Left colon (tissue), 2 donors: ENCODE measurements at places on chromosomes 2 and 18. TPM values are rescaled to one million over a fixed set of nuclear protein-coding genes. Genes with fewer than 3 reads are reported as not detected.

DNA sequence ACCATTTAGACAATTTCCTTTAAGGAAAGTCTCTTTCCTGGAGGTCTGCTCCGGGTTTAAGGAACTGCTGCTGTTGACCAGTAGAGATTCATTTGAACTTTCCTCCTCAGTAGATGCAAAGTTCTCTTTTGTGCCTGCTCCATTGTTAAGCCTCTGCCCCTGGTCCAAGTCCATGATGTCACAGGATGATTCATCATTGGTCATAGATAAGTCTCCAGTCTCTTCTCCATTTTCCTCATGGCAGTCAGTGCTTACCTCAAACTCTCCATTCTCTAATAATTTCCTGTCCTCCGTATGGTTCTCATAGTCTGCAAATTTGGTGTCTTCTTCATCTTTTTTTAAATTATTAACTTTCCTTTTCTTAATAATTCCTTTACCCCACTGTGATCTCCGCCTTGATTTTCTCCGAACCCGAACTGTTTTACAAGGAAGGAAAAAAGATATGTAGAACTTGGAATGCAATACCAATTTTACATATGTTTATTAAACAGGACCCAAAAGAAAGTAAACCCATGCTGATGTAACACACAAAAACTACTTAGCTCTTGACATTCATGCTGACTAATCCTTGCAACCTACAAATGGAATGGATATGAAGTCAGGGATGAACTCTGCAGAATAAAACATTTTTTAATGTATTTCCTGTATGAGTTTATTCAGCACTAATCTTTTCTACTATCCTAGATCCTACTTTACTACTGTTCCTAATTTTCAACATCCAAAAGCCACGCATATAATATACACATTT, 169.1 kb downstream of the ATAD2B start:
- DNase-seq: no peak

Gene AGXT
- 0.59 TPM for total RNA-seq

DNA sequence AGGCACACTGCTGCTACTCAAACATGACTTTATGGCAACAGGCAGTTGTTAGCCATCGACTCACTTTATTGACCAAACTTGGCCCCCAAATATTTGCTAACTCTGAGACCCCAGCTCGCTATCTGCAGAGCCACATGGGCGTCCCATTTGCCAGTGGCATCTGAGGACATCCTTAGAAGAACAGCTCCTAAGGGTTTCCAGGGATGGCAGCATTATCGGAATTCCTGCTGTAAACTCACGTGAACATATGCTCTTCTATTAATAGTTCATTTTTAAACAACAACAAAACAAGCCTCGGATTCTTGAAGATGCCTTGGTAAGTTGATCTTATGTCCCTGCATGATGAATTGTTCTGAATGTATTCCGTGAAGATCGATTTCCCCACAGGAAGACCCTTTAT, 181.0 kb downstream of the LDLRAD4 start:
- no peak for DNase-seq

Gene DSG1
- not detected for total RNA-seq

Gene CDH2
- total RNA-seq: 1.8 TPM

GRCh38 chr2:205967391-205968075, 118.4 kb downstream of the INO80D start:
- no peak for DNase-seq

DNA sequence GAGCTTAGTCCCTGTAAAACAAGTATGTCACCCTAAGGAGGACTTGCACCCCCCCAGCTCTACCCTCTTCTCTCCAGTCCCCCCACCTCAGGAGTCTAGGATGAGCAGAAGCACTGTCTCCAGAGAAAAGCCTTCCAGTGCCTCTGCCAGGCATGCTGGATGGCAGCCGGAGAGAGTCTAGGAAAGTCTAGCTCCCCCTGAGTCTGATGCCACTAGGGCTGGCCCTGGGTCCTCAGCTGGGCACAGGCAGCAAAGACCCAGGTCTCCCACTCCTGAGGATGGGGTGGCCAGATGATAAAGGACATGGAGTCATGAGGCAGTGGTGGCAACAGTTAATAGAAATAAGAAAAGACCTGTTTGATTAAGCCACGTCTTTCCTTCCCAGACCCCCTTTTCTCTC, 225.6 kb downstream of the CYP26B1 start:
- no peak for DNase-seq

Gene ALK
- total RNA-seq: 0.25 TPM

- DNase-seq: no peak
Measured at GRCh38 chr2:100821255-100821910, 1.4 kb downstream of the NPAS2 start.

Gene CCDC141
- total RNA-seq: 1.2 TPM

GRCh38 chr18:848062-848861, 36.2 kb upstream of the YES1 start:
- DNase-seq: peak; percentile 81

GRCh38 chr18:8694891-8695290, 10.5 kb upstream of the MTCL1 start:
- no peak for DNase-seq

Gene COMMD1
- 29.4 TPM for total RNA-seq

Gene APOB
- total RNA-seq: 0.24 TPM

Gene FABP1
- total RNA-seq: 2,293 TPM

DNA sequence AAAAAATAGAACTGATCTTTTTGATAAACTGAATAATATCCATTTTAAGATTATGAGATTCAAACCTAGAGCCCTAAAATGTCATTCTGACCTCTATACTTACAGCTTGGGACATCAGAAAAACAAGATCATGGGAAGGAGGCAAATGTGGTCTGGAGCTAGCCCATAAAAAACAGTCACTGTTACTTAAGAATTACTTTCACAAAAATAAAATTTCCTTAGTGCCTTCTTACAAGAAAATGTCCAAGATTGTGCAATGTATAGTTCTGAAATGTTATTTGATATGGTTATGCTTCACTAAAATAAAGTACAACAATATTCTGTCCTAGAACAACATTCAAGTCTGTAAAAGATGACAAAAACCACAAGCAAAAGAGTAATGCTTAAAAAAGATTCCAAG, 247.6 kb downstream of the DYM start:
- no peak for DNase-seq

DNA sequence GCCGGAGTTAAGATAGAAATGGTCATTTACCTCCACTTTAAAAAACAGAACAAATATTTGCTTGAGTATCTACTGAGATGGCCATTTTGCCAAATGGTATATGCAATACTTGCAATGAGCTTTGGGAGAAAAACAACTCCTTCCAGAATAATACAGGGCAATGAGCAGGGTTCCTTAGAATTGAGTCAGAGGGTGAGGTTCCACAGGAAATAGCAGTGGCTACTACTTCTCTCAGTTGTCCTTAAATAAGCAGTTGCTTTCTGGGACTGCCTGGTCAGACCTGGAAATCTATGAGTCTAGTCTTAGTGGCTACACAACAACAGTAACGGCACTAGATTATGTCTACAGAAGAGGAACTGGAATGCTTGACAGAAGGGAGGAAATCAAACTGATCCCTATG, 80.9 kb upstream of the CCDC85A start:
- no peak for DNase-seq

DNA sequence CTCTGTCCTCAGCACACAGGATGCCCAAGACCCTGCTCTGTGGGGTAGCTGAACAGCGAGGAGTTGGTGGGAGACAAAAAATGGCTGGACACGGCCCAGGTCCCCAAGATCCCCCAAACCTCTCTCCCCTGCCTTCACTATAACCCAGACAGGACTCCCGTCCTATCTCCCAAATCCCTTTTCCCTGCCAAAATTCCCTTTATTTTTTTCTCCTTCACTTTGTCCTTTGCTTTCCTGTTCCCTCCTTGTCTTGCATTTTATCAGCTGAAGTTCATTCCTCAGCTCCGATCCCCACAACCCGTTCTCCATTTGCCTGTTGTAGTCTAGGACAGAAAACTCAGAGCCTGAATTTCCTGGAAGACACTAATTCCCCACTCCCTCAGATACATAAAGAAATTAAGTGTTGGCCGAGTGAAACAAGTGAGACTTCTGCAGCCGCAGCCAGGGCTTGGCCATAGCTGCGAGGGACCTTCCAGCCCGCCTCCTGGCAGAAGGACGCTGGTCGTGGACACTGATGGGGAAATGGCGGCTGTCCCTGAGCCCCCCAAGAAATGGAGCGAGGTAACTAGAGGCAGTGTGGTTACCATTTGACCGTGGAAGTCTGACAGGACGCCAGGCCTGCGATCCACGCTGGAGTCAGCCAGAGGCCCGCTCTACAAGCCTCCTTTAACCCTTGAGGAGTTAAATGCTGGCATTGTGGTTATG, 173.6 kb downstream of the BCL2 start:
- no peak for DNase-seq

DNA sequence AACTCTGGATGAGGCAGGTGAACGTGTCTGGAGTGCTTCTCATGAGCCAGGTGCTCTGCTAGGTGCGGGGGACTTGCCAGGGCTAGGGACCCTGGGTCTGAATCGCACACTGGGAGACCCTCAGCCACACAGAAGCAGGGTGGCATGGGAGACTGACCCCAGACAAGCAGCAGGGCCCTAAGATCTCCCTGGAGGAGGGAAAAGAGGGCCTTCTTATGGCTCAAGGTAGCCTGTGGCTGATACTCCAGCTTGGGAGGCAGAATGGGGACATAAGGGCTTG, 12.8 kb upstream of the CIB4 start:
- no peak for DNase-seq

DNA sequence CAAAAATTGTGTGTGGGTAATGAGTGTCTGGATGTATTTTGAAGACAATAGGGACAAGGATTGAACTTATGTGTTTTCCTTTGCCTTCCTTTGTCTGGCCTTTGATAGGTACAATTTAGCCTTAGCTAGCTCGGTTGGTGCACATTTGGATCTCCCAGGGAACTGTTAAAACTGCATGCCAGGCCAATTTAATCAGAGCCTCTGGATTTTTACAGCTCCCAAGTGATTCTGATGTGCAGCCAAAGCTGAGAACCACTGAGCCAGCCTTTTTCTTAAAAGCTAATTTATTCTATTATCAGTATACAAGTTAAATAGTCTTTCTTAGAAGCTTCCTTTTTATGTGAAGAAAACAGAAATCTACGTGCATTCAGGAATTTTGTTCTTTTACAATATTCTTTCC, 25.0 kb downstream of the PLEK start:
- DNase-seq: no peak

DNA sequence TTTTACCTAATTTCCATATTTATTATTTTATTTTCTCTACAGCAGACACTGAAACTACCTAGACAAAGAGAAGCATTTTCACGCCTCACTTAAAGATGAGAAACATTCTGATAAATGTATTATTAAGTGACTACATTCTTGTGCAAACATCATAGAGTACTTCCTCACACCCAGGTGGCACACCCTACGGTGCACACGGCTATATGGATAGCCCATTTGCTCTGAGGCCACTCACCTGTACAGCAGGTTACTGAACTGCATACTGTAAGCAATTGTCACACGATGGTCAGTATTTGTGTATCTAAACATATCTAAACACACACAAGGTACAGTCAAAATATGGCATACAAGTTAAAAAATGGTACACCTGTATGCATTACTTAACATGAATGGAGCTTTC, 481.4 kb downstream of the CMPK2 start:
- no peak for DNase-seq

DNA sequence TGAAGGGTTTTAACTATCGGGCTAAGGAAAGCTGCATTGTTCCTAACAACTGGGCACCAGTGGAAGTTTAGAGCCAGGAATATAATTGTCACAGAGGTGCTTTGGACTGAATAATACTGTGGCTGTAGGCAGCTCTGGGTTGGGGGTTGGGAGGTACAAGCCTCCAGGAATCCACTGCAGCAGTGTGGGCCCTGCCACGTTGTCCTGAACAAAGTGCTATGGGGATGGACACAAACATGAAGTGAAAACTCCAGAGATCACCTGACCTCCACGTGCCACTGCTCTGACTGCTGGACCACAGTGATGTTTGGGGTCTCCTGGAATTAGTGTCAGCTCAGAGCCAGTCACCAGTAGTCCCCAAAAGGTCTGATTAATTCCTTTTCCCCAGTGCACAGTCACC, 110.9 kb downstream of the BCL2 start:
- no peak for DNase-seq

DNA sequence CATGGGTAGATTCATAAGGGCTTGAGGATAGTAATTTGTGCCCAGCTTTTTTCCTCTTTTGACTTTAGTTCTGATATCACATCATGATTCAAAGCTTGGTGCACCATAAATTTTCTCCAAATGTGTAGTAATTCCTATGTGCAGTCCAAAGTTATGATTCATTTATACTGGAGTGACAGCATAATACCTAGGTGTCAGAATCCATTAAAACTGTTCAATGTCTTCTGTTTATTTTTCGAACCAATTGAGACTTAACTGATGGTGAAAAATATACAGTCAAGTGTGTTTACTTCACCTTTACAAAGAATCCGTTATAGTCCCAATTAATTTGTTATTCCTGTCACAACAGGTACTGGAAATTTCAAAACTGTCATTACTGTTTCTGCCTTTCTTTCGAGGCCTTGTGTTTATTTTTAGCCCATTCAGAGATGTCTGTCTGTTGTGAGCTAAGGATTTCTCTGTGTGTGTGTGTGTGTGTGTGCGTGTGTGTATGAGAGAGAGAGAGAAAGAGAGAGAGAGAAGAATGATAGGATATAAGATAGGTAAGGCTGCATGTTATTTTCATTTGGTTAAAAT, 389.7 kb upstream of the ATP5MC3 start:
- no peak for DNase-seq

DNA sequence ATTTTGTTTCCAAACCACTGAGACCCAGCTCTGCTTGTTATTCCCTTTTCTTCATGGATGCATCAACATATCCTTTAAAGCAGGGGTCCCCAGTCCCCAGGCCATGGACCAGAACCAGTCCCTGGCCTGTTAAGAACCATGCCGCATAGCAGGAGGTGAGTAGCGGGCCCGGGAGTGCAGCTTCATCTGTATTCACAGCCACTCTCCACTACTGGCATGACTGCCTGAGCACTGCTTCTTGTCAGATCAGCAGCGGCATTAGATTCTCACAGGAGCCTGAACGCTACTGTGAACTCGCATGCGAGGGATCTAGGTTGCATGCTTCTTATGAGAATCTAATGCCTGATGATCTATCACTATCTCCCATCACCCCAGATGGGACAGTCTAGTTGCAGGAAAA, 1.6 kb upstream of the POLI start:
- DNase-seq: no peak

DNA sequence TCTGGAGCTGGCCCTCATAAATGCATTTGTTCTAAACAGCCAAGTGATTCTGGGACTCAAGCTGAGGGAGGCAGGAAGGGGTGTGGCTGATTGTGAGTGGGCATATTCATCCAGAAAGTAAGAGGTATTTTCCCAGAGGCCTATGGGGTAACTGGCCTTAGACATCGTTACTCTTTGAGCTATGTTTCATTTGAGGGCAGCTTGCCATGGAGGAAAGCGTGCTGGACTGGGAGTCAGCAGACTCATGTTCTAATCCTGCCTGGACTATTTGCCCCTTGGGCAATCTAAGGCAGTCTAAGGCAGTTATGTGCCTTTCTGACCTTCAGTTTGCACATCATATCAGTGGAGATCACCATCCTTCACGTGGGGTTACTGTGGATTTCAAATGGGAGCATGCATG, 93.5 kb upstream of the SLC14A2 start:
- DNase-seq: no peak

Gene CELF4
- 0.85 TPM for total RNA-seq

DNA sequence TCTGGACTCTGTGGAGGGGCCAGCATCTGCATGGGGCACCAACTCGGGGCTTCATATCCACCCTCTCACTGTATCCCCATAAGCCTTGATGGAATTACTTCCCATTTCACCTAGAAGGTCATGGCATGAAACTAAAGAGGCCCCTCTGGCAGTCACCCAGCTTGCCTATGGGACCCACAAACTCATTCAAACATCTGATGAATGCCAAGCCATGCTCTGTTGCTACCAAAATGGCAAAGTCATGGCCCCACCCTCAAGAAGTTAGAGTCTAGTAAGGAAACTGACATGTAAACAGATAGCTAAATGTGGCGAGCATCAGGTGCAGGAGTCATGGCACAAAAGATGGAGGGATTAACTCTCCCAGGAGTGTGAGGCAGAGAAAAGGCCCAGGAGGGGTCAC, 14.5 kb downstream of the CYB5A start:
- DNase-seq: no peak
